Endodermal cell (in vitro differentiated cells): ENCODE measurements at places on chromosomes 11 and 22.

GRCh38 chr22:19120829-19121630, 1.2 kb downstream of the DGCR2 start:
- peak; percentile 81 for DNase-seq

DNA sequence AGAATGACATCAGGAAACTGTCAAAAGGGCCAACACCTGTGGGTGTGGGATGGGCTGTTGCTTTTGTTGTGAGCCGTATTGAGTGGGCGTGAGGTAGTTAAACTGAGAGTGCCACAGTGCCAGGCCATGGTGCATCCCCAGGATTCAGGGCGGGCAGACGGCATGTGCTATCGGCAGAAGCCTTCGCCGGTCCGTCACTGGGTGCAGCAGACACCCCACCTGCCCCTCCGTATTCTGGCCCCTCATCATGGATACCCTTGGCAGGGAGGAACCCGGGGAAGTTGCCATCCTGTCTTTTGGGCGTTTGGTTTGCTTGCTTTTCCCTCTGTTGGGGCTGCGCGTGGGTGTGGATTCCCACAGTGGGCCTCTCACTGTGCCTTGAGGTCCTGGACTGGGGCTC, 27.5 kb downstream of the ST14 start:
- DNase-seq = no peak

- DNase-seq = no peak
These were observed 21.0 kb upstream of the ANO1 start for GRCh38 chr11:70057080-70057479.

DNA sequence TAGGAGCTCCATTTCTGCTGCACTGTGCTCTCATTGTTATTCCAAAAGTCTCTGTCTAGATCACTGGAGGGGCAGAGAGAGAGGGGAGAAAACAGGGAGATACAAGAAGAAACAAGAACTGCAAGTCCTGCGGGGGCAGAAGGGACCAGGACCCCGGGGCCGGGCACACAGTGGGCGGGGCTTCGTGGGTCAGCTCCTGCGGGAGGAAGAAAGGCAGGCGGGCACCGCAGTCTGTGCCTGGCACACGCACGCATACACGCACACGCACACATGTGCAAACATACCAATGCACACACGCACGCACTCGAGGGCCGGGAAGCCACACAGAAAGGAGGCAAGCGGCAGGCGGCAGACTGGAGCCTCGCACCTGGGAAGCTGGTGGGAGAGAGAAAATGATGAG, 33.6 kb downstream of the SYT7 start:
- no peak for DNase-seq

GRCh38 chr11:65781152-65781961, 581 bp upstream of the AP5B1 start:
- DNase-seq = peak; percentile 90

DNA sequence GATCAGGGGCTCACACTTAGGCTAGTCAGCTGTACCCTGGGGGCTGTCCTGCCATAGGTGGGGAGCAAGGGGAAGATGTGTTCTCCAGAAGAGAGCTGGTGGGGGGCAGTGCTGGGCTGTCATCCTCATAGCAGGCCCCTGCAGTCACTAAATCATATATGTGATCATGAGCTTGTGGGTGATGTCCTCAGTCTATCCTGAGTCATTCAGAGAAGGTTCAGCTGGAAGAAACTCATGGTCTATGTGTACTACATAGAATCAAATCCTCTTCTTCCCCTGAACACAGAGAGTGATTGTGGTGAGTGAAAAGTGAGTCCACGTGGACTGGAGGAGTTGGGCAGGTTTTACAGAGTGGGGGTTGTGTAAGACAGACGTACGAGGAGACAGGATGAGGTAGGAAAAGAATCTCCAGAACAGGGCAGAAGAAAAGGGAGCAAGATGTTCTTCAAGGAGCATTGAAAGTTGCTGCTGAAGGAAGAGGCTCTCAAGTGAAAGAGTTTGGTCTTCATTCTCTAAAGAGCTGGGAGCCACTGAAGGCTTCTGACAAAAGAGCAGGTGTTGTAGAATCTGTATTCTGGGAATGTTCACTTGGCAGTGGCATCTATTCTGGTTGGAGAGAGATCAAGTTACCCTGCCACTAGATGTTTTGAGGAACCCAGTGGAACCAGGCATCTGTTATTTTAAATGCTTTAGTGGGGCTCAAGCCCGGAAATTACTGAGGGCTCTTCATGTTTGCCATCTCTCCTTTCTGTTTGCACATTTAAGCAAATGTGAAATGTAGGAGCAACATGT, 68.9 kb downstream of the C22orf31 start:
- DNase-seq = no peak

DNA sequence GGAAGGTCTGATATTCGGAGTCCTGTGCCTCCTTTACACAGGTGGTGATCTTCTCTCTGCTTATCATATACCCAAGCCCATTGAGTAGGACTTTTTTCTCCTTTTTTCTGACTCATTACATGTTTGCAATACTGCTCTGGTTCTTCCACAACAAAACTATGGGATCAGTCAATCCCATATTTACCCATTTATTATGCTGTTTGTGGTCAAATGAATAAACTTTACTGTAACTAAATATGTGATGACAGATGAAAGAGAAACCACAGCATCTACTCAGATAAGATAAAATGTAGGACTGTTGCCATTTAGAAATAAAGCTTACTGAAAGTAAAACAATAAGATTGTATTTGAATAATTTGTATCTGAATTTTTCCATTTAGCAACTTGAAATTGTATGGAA, 958.7 kb upstream of the FAT3 start:
- no peak for DNase-seq

GRCh38 chr11:64299847-64300648, at the start of gene CATSPERZ:
TSS of gene CATSPERZ (plus strand) at chr11:64300358. CDS start at chr11:64300411, 53 bp downstream.
- DNase-seq = peak; percentile 74

- peak; percentile 96 for DNase-seq
These were observed 45.9 kb upstream of the RAB1B start for GRCh38 chr11:66222358-66223149.

GRCh38 chr11:103735497-103736032, 300.9 kb upstream of the DDI1 start:
- no peak for DNase-seq
